ENCODE measurements at places on chromosomes 13 and 19.

DNA sequence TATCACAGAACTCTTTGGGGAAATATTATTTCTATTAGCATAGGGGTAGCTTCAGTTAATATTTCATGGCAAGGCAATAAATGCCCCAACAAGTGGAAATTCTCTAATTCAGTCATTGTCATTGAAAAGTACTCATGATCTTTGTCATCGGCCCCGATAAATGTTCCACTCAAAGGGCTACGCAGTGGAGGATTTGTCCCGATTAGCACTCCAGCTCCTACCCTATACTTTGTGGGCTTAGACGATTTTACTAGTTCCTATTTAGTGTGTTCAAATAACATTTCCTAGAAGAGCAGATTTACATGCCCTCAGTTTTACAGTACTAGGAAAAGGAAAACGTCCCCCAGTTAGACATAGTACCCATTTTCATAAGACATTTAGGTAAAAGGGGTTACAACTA, 38.0 kb upstream of the ATP12A start:
- no peak for DNase-seq

DNA sequence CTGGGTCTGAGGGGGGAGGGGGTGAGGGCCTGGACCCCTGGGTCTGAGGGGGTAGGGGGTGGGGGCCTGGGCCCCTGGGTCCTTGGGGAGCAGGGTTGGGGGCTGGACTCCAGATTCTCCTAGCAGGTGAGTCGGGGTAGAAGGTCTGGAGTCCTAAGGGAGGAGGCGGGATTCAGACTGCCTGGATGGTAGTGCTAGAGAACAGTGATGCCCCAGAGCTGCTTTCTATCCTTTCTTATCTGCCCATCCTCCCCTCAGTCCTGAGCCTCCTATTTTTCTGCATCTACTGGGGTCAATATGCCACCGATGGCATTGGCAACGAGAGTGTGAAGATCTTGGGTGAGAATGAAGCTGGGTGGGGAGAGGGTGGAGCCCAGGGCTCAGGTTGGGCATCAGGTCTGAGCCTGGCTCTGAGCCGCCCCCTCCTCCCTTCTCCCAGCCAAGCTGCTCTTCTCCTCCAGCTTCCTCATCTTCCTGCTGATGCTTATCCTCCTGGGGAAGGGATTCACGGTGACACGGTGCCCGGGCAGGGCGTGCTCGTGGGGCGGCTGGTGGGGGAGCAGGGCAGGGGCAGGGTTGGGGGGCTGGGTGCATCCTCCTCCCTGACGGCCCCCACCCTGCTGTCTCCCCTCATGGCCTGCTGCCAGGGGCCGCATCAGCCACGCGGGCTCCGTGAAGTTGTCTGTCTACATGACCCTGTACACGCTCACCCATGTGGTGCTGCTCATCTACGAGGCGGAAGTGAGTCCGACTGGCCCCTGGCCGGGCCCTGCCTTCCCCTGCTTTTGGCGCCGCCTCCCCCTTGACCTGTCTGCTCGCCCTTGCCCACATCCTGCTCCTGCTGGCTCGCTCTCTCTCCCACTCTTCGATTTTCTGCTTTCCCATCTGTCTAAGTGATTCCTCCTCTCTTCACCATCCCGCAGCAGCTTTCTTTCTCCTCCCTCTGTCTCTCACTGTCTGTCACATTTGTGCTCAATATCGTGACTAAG, 3.4 kb downstream of the TMEM145 start:
- DNase-seq = no peak

GRCh38 chr19:15124572-15125231, 17.5 kb downstream of the SYDE1 start:
- no peak for DNase-seq

DNA sequence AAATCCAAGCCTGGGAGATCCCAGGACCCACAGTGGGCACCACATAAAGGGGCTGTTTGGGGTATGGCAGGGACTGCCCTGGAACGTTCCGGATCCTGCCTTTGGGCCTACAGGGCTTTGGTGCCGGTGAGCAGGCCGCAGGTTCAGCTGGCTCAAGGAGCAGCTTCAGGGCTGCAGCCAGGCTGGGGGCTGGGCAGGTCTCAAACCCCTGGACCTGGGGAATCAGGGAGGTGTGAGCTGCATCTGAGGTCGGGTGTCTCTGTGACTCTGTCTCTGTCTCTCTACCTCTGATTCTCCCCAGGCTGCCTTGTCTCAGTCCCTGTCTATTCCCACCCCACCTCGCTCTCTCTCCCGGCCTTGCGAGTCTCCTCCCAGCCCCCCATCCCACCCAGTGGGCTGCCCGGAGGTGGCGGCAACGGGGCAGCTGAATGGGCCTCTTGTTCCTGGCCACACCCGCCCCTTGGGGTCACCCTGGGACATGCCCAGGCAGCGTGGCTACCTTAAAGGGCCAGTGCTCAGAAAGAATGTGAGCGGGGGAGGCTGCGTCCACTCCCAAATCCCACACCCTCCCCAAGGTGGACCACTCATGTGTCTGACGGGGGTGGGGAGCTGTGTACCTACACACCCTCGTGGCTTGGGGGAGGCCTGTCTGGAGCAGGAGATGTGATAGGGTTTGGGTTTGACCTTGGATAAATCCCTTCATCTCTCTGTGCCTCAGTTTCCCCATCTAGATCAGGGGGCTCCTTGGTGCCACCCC, 31.1 kb downstream of the NFIC start:
- DNase-seq = no peak

GRCh38 chr13:23670793-23671192, 100.6 kb downstream of the TNFRSF19 start:
- DNase-seq = no peak

- DNase-seq = no peak
Measured at GRCh38 chr13:28392896-28393505, 101.9 kb downstream of the FLT1 start.

DNA sequence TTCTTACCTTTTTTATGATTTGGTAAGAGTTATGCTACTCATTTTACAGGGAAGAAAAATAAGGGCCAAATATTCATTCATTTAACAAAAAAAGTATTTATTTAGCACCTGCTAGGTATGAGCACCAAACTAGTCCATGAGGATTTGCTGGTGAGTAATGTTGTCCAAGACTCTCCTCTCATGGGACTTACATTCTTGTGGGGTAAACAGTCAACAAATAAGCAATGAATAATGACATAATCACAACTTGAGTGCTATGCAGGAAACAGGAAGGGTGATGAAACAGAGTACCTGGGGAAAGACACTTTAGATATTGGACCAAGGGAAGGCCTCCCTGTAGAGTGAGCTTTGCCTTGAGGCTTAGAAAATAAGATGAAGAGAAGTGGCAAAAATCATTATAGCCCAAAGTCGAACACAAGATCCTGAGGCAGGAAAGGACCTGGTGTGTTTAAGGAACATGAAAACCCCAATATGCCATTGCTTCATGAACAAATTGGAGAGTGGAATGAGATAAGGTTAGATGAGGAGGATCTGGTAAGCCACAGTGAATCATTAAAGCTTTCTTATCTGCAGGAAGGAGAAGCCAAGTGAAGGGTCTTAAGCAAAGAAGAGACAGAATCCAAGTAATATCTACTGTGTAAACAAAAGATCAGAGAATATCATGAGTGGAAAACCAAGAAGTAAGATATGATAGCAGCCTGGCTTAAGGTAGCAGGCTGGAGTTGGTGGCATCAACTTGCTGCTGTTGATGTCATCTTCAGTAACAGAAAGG, 294.5 kb upstream of the NBEA start:
- DNase-seq = no peak

GRCh38 chr13:34567597-34567996, 374.5 kb upstream of the NBEA start:
- no peak for DNase-seq

- no peak for DNase-seq
Measured at GRCh38 chr13:99796175-99796819, 175.3 kb downstream of the ZIC5 start.

DNA sequence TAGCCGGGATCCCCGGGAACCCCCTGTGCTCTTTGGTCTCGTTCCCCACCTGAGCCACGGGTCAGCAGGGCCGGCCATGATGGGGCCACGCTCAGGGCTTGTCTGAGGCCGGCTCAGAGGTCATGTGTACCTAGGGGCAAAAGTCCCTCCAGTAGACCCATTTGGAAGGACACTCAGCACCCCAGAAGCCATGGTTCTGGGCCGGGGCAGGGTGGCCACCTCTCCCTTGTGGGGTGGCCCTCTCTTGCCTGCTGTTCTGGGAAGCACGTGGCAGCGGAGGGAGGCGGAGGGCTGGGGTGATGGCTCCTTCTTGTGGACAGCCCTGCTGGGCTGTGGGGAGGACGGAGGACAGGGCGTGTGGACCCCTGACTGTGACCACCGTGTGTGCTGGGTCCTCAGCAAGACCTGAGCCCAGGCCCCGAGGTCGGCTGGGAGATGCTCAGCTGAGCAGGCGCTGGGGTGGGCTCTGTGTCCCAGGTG, 6.4 kb upstream of the PEAK3 start:
- DNase-seq = no peak

GRCh38 chr13:30752201-30752797, 17.0 kb downstream of the ALOX5AP start:
- DNase-seq = no peak

GRCh38 chr13:29808264-29808663, 42.2 kb downstream of the UBL3 start:
- no peak for DNase-seq

- DNase-seq = no peak
Measured at GRCh38 chr19:51111606-51112005, 3.4 kb upstream of the CTU1 start.

- DNase-seq = no peak
Measured at GRCh38 chr19:47280183-47280797, 5.6 kb downstream of the INAFM1 start.

GRCh38 chr13:46629811-46630413, 76.9 kb downstream of the LRCH1 start:
- no peak for DNase-seq

DNA sequence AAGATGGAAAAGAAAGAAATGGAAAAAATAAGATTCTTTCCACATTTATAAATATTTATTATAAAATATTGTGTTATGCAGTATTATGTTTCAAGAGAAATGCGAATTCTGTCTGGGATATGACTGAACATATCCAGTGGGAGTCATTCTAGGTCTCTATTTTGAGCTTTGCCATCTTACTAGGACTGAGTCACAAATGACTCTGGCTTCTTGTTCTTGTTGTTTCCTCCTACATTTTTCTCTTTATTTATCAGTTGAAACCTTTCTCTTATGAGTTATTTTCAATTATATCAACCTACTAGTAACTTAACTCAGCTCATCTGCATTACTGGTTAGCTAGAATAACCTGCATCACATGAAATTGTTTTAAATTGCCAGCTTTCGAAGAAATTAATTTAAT, 1247.3 kb downstream of the SLITRK1 start:
- DNase-seq = no peak

- no peak for DNase-seq
Measured at GRCh38 chr19:5097959-5098623, 129.2 kb downstream of the KDM4B start.

DNA sequence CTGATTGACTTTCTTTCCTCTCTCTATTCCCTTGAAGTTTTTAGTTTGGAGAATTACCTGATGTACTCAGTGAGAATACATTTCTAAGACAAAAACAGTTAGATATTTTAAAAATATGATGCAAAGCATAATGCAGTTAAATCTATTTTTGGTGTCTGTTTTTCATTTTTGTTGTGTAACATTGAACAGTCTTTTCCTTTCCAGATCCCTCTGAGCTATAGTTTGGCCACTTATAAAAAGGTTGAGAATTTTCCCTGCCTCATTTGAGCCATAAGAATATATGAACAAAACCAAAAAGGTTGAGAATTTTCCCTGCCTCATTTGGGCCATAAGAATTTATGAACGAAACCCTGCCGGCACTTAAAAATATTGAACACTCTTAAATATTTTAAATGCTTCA, 57.0 kb upstream of the IPO5 start:
- no peak for DNase-seq
